ENCODE measurements at places on chromosomes 1 and 21.

- no peak for DNase-seq
These were observed 415.9 kb downstream of the PTPRC start for GRCh38 chr1:199054694-199055093.

- DNase-seq = peak; percentile 66
These were observed 31.7 kb upstream of the GPR37L1 start for GRCh38 chr1:202090994-202091393.

- no peak for DNase-seq
These were observed 86.1 kb upstream of the POU3F1 start for GRCh38 chr1:38132681-38133080.

DNA sequence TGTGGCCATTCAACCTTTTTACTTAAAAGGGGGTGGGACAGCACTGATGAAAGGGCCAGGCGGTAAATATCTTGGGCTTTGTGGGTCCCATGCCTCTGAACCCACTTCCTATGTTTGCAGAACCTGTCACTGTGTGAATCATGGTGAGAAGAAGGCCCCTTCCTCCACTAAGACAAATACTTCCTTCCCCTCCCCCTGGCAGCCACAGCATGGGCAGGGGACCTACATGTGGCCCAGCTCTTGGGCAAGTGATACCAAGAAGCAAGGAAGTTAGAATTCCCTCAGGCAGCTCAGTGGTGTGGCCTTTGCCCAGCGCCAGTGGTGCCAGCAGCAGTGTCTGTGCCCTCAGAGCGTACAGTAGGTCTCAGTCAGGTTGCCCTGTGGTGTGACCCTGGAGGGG, 168.6 kb downstream of the TRIM33 start:
- DNase-seq = no peak

DNA sequence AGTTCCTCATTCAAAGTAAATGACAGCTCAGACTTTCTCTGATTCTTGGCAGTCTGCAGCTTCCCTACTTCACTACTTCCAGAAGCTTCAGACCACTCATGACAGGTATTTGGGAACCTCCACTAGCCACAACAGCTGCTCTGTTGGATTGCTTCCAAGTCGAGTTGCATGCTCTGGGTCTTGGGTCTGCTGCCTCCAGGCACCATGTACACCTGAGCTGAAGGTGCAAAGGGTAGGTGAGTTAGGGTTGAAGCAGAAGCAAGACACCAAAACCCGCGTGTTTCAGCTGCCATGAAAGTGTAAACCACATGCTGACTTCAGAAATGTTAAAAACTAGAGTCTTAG, 62.7 kb downstream of the ZNF684 start:
- no peak for DNase-seq
